Stimulated activated CD8-positive, alpha-beta memory T cell treated with anti-CD3 and anti-CD28 coated beads, Interleukin-2, amount 100 ng/mL, for 48 hours (primary cell): ENCODE measurements at places on chromosomes 3 and 15.

- DNase-seq, result no peak
Measured at GRCh38 chr3:183151821-183152351, 10.6 kb downstream of the LAMP3 start.

- DNase-seq, result no peak
Measured at GRCh38 chr3:139757448-139758030, 79.8 kb upstream of the NMNAT3 start.

DNA sequence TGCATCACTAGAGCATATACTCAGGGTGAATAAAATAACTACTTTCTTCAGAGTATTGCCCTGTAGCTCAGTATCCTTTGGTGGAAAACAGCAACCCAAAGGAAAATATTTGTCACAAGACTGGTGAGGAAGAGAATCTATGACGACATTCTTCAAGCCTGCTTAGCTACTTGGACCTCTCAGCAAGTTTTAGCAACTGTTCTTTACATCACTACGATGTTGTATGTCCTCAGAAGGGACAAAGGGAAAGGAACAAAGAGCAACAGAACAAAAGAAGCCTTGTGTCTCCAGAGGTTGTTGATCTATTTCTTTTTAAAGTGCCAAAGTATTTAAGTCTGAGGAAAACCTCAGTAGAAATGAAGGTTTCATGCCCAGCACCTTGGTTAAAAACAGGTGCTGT lies 746.7 kb downstream of the NAALADL2 start:
- DNase-seq, result no peak

DNA sequence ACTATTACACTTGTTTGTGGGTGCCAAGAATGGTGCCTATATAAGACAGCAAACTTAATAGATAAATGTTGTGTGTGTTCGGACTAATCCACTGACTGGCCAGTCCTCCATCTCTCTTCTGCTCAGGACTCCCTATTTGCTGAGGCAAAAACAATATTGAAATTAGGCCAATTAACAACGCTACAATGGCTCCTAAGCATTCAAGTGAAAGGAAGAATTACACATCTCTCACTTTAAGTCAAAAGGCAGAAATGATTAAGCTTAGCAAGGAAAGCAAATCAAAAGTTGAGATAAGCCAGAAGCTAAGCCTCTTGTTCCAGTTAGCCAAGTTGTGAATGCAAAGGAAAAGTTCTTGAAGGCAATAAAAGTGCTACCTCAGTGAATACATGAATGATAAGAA lies 126.9 kb downstream of the CCNL1 start:
- no peak for DNase-seq

- no peak for DNase-seq
Measured at GRCh38 chr3:98360681-98361080, 7.0 kb downstream of the OR5K4 start.
